Activated T-cell treated with anti-CD3 and anti-CD28 coated beads, Interleukin-2, amount 50 U/mL, for 72 hours (primary cell): ENCODE measurements at places on chromosomes 1 and 21. TPM values are rescaled to one million over a fixed set of nuclear protein-coding genes. Genes with fewer than 3 reads are reported as not detected.

CACNA1S gene
- total RNA-seq = not detected

MTOR gene
- 38.3 TPM for total RNA-seq

ADCY10 gene
- total RNA-seq = 0.07 TPM

AADACL4 gene
- not detected for total RNA-seq

EDARADD gene
- 7.1 TPM for total RNA-seq

ENTREP3 gene
- 30.7 TPM for total RNA-seq

HSPA6 gene
- 0.24 TPM for total RNA-seq

UBE2Q1 gene
- total RNA-seq = 99.6 TPM

- no peak overlapping the region for H3K27ac ChIP-seq
- H3K27me3 ChIP-seq = peaks cover 33% of the 10 kb centered on the region
- H3K4me1 ChIP-seq = no peaks in the 10 kb centered on the region
- H3K36me3 ChIP-seq = no peaks in the 10 kb centered on the region
- DNase-seq = no peak
- H3K4me3 ChIP-seq = no peak overlapping the region
Observed at GRCh38 chr1:36880155-36881067, 153.9 kb downstream of the GRIK3 start.

DNA sequence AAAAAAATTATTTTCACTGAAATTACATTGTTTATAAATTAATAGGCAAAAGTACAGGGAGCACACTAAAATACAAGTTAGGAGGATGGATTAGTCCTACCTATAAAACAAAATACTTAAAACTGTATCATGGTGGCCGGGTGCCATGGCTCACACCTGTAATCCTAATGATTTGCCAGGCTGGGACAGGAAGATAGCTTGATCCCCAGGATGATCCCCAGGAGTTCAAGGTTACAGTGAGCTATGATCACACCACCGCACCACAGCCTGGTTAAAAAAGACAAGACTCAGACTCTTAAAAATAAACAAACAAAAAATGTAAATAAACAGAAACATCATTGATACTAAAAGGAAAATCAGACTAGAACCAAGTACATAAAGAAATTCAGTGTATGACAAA, 53.5 kb downstream of the ASH1L start:
- H3K4me3 ChIP-seq = no peak overlapping the region
- peaks cover 34% of the 10 kb centered on the region for H3K4me1 ChIP-seq
- no peak for DNase-seq
- no peak overlapping the region for H3K27ac ChIP-seq
- no peaks in the 10 kb centered on the region for H3K27me3 ChIP-seq

GRCh38 chr1:165056914-165057313, 299.6 kb downstream of the LMX1A start:
- H3K36me3 ChIP-seq = no peaks in the 10 kb centered on the region
- no peak overlapping the region for H3K4me3 ChIP-seq
- H3K27ac ChIP-seq = no peak overlapping the region
- no peak for DNase-seq

GRCh38 chr1:112557385-112557784, 48.6 kb downstream of the WNT2B start:
- peaks cover 6% of the 10 kb centered on the region for H3K4me1 ChIP-seq
- H3K4me3 ChIP-seq = no peak overlapping the region
- H3K27me3 ChIP-seq = no peaks in the 10 kb centered on the region
